SJSA1 (cell line): ENCODE measurements at places on chromosomes 6 and 20. TPM values are rescaled to one million over a fixed set of nuclear protein-coding genes. Genes with fewer than 3 reads are reported as not detected.

DNA sequence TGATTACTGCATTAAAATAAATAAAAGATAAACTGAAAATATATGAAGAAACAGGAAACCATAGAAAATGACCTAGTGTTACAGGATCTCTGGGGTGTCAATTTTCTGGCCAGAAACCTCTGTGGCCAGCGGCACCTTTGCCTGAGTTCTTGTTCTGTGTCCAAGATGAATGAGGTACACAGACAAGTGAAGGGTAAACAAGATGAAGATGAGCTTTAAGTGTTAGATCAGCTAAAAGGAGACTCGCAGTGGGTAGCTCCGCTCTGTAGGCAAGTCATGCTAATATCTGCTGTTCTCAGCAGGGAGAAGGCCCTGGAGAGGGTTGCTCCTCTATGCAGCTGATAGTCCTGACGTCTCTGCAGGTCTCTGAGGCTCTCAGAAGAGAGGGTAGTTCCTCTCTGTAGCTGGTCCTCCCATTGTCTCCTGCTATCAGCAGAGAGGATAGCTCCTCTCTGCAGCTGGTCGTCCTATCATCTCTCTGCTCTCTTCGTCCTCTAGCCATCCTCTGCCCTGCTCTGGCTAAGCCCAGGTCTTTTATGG lies 35.9 kb upstream of the TBC1D22B start:
- no peaks in the 10 kb centered on the region for H3K4me1 ChIP-seq
- DNase-seq, result no peak
- H3K36me3 ChIP-seq, result no peaks in the 10 kb centered on the region
- no peaks in the 10 kb centered on the region for H3K27me3 ChIP-seq

- peaks cover 12% of the 10 kb centered on the region for H3K36me3 ChIP-seq
- no peaks in the 10 kb centered on the region for H3K27me3 ChIP-seq
- no peak for DNase-seq
- H3K4me1 ChIP-seq, result no peaks in the 10 kb centered on the region
- H3K4me3 ChIP-seq, result no peak overlapping the region
These were observed 3.0 kb upstream of the C4A start for GRCh38 chr6:31978831-31979230.

DNA sequence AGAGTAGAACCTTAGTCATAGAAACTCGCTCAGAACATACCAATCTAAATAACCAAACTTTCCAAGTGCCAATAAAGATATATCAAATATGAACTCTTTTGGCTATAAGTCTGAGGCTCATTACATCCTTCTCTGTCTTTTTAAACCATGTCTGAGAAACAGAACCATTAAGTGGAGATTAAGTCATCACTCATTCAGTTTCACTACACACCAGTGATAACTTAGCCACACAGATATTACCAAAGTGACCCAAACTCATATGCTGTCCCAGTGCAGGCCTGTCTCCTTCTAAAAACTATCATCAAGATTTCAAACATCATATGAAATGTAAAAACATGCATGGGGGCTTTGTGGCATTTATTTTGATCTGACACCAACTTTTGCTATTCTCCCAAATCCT lies 12.0 kb downstream of the GCLC start:
- no peak for DNase-seq
- H3K4me1 ChIP-seq, result 0 out of 2 replicates have a peak, but pooled peaks cover 8% of the 10 kb centered on the region
- no peak overlapping the region for H3K27ac ChIP-seq
- no peaks in the 10 kb centered on the region for H3K27me3 ChIP-seq

DNA sequence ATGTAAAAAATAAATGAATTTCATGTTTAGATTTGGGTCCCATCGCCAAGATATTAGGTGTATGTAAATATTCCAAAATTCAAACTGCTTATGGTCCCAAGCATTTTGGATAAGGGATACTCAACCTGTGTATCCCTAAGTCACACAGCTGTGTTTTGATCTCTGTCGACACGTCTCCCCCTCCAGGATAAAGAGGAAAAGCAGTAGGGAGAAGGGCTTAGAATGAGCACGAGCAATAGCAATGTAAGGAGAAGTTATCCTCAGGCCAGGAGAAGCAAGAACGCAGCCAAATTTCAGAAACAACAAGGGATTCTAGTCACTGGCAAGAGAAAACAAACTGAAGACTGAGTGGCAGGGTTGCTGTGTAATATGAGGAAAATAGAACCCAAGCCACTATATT lies 181.2 kb downstream of the AIG1 start:
- H3K27me3 ChIP-seq, result no peaks in the 10 kb centered on the region
- H3K4me1 ChIP-seq, result no peaks in the 10 kb centered on the region
- H3K36me3 ChIP-seq, result no peaks in the 10 kb centered on the region
- no peak overlapping the region for H3K4me3 ChIP-seq

DNA sequence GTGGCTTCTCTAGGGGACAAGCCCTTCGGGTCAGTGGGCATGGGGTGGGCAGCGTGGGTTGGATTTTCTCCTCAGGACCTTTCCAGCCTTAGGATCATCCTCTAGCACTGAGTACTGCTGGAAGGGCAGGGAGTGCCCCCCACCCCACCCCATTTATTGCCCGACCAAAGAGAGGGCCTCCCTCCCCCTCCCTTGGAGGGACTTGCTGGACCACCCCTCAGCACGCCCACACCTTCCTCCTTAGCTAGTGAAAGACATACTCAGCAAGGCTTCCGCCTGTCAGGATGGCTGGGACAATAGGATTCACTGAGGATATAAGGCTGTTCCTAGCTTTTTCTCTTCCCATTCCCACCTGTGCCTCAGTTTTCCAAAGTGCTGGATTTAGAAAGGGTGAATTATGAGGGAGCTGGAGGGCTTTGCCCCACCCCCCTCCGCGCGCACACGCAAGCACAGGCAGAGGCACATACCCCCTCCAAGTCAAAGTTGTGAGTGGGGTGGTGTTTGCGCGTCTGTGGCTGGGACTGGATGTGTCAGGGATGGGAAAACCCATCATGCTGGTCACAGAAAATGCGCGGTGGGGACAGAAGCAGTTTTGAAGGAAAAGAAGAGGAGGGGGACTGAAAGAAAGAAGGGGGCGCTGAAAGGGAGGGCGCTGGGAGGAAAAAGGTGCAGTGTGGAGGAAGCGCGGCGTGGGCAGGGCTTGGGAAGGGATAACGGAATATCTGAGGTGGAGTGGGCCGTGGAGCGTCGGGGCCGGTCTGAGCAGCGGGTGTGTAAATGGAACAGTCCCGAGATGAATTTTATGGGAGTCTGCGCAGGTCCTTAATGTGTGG lies 693 bp upstream of the SLC29A1 start:
- peaks cover 50% of the 10 kb centered on the region for H3K4me1 ChIP-seq
- no peaks in the 10 kb centered on the region for H3K36me3 ChIP-seq
- H3K27ac ChIP-seq, result no peak overlapping the region
- no peak for DNase-seq
- H3K27me3 ChIP-seq, result no peaks in the 10 kb centered on the region
- H3K4me3 ChIP-seq, result peak overlapping the region; percentile 50

DNA sequence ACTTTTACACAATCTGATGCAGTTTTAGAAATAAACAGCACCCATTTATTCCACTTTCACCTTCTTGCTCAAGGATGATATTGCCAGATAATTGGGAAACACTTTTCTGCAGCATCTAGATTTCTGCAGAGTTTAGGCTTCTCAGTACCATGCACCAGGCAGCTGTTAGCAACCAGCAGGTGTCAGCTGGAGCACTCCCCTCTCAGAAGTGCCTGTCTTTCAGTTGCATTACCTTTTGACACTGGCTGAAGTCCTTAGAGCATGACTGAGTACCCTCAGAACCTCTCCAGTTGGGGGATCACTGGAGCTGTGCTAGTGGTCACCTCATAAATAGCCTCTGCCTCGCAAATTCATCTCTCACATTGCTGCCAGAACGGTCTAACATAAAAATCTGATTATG lies 91.2 kb downstream of the DNAH8 start:
- H3K36me3 ChIP-seq, result no peaks in the 10 kb centered on the region

DNA sequence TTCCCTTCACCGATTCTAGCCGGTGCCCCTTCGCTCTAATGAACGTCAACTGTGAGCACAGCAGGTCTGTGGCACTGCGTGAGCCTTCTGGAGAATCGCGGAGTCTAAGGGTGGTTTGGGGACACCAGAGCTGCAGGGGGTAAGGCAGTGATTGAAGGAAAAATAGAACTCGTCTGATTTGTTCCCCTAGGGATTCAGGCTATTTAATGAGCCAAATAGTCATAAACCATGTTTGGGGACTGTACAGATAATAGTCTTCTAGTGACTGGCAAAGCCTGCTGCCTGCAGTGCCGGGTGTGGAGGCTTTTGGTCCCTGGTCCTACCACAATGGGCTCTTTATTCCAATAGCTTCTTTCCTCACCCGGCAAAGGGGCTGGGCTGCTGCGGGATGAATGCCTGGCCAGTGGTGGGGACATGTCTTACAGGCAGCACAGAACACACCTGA lies 11.1 kb upstream of the NTSR1 start:
- peaks cover 56% of the 10 kb centered on the region for H3K27me3 ChIP-seq
- no peak for DNase-seq
- H3K36me3 ChIP-seq, result no peaks in the 10 kb centered on the region
- H3K27ac ChIP-seq, result no peak overlapping the region
- no peaks in the 10 kb centered on the region for H3K4me1 ChIP-seq

ADGRB3 gene
- not detected in 2 replicates for total RNA-seq

APCDD1L gene
- total RNA-seq, result 0.24 TPM in 1 of 2 replicates, not detected in the other

ANKEF1 gene
- total RNA-seq, result 0.18 and 0.25 TPM in 2 replicates

BCAS1 gene
- 0.66 and 1.8 TPM in 2 replicates for total RNA-seq

C20orf144 gene
- total RNA-seq, result 0.18 TPM in 1 of 2 replicates, not detected in the other

PCK1 gene
- not detected in 2 replicates for total RNA-seq
